ENCODE measurements at places on chromosomes 16 and 17.

DNA sequence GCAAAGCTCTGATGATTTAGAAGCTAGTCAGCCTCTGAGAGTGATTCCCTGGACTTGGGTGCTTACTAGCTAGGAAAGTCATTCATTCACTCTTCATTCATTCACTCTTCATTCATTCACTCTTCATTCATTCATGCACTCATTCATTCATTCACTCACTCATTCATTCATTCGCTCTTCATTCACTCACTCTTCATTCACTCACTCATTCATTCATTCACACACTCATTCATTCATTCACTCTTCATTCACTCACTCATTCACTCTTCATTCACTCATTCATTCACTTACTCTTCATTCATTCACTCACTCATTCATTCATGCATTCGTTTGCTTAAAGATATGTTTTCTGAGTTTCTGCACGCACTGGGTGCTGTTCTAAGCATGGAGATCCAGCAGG lies 292.7 kb upstream of the TNRC6C start:
- no peak for DNase-seq

DNA sequence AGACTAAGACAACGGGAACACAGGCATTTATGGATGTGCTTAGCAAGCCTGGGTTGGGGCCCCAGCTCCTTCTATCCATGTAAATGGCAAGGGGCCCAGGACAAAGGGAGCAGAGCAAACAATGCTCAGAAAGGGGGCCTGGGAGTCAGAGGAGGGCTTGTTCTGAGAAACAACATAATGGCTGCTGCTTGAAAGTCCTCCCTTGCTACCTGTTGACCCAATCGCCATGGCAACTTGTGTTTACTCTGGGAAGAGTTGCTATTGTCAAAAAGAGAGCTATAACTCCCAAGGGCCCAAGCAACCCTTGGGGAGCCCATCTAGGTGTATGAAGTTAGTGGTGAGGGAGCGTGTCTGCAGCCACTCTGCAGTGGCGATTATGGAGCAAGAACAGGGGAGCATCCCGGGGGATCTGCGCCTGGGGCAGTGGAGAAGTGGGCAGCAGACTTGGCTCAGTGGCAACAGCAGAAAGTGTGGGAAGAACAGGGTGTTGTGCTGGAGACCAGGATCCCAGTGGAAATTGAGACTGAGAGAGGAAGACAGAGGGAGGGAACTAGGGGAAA lies 118.7 kb upstream of the NLRP1 start:
- no peak for DNase-seq

DNA sequence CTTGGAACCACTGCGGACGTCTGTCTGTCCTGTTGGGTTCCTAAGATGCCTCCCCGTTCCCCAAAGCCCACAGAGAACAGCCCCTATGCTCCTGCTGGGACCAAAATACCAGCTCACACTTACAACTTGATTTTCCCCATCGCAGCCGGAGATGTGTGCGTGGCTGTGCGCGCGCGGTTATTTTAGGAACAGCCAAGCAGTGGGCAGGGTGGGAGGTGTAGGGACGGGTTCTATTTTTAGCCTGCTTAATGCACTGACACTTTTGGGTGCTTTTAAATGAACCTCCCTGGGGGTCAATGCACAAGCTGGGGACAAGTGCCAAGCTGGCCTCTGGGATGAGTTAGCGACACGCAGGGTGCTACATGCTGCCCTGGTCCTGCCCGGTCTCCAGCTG lies 74.1 kb downstream of the KLHDC4 start:
- no peak for DNase-seq

DNA sequence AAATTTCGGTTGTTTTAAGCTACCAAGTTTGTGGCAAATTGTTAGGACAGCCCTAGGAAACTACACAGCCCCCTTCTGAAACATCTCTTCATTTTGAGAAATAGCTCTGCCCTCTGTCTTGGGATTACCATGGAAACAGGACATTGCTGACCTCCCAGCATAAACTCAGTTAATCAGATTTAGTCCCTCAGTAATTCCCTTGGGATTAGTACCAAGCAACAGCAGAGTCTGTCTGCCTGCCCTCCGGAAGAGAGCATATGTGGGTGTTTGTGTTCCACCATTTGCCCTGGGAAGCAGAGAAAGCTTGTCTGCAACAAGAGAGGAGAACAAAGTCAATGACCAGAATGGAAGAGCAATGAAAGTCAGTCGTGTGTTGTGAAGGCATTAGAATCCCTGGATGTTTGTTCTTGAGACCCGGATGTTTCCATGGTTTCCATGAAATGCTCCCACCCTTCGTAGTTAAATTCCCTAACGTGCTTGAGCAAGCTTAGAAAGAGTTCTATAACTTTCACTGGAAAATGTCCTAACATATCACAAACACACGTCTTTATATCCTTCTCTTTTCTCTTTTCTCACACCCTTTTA lies 26.2 kb downstream of the NUDT7 start:
- DNase-seq: no peak

DNA sequence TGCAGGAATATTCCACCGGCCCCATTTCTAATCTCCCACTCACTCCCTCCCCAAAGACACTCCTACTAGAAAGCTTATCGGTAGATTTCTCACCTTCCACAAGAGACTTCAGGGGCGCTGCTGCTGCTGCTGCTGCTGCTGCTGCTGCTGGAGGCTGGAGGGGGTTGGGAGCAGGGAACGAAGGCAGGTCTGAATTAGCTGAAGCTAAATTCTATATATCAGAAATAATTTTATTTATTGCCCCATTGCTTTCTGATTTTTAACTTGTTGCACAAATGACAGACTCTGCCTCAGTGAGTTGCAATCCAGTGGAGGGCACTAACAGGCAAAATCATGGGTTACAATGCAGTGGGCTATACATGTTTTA lies 25.8 kb upstream of the HLF start:
- no peak for DNase-seq

- no peak for DNase-seq
These were observed 1.7 kb downstream of the HOXB1 start for GRCh38 chr17:48528936-48529682.

Data from activated CD4-positive, alpha-beta T cell treated with anti-CD3 and anti-CD28 coated beads, Interleukin-2, amount 50 U/mL, for 4 hours (primary cell).